ENCODE measurements at places on chromosomes 16 and 17.

DNA sequence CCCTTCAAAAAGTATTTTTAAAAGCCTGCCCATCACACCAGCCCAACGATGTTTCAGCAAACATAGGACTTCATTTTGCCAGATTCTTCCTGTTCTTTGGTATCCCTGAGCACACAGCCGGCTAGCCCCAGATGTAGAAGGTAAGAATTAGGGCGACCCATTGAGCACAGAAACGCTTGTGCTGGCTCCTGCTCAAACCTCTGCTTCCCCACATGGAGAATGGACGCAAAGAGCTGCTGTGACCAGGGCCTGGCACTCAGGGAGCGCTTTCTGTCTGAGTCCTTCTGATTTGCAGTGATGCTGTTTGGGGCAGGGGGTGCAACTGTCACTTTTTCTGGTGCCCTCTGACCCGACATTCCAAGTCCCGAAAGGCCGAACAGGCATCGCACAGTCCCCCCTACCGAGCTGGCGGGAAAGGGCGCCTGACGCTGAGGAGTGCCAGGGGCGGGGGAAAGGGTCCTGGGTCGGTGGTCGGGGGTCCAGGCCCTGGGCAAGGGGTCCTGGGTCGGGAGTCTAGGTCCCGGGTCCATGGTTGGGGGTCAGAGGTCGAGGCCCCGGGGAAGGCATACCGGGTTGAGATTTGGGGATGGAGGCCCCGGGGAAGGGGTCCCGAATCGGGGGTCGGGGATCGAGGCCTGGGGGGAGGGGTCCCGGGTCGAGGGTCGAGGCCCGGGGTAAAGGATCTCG, 930 bp downstream of the CHMP1A start:
- peaks cover 24% of the 10 kb centered on the region for H3K4me1 ChIP-seq
- peak overlapping the region; percentile 84 for H3K4me3 ChIP-seq
- peaks cover 23% of the 10 kb centered on the region for H3K36me3 ChIP-seq

- peak overlapping the region; percentile 64 for H3K27ac ChIP-seq
- no peaks in the 10 kb centered on the region for H3K27me3 ChIP-seq
- peaks cover 49% of the 10 kb centered on the region for H3K4me1 ChIP-seq
- H3K36me3 ChIP-seq = peaks cover 9% of the 10 kb centered on the region
- peak overlapping the region; percentile 50 for H3K4me3 ChIP-seq
Measured at GRCh38 chr17:2943981-2944380, 119.4 kb downstream of the OR1D5 start.

DNA sequence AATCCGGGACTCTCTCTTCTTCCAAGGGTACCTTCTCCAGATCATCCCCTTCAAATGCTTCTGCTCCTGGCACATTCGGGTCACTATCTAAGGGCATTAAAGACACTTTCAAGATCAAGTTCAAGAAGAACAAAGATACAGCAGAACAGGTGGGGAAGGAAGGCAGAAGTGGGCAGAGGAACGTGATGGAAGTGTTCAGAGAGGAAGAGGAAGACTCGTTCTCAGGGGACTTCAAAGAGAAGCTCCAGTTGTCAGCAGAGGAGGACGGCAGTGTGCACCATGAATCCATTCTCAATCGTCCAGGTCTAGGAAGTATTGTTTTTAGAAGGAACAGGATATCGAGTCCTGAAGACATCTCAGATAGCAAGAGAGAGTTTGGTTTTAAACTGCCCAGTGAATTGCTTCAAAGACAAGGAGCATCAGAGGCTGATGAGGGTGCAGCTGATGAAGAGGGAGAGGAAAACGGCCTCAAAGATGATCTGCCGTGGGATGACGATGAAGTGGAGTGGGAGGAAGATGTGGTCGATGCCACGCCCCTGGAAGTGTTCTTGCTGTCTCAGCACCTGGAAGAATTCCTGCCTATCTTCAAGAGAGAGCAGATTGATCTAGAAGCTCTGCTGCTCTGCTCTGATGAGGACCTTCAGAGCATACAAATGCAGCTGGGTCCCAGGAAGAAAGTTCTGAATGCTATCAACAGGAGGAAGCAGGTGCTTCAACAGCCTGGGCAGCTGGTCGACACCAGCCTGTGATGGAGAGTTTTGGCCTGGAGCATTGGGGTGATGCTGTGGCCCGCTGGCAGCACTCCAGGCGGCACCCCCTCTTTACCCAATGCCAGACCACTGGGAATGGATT, 16.8 kb downstream of the ANKS4B start:
- no peak for DNase-seq
- H3K36me3 ChIP-seq = no peaks in the 10 kb centered on the region
- H3K27me3 ChIP-seq = peaks cover 61% of the 10 kb centered on the region
- no peak overlapping the region for H3K4me3 ChIP-seq
- no peaks in the 10 kb centered on the region for H3K4me1 ChIP-seq
- no peak overlapping the region for H3K27ac ChIP-seq

GRCh38 chr16:30523768-30524574, 2.4 kb downstream of the ZNF768 start:
- no peaks in the 10 kb centered on the region for H3K27me3 ChIP-seq
- H3K27ac ChIP-seq = peak overlapping the region; percentile 38
- peaks cover 33% of the 10 kb centered on the region for H3K4me1 ChIP-seq
- H3K4me3 ChIP-seq = no peak overlapping the region

GRCh38 chr16:23670137-23670776, 8.4 kb upstream of the PLK1 start:
- no peak overlapping the region for H3K27ac ChIP-seq
- no peak overlapping the region for H3K4me3 ChIP-seq
- H3K27me3 ChIP-seq = no peaks in the 10 kb centered on the region
- H3K4me1 ChIP-seq = no peaks in the 10 kb centered on the region

DNA sequence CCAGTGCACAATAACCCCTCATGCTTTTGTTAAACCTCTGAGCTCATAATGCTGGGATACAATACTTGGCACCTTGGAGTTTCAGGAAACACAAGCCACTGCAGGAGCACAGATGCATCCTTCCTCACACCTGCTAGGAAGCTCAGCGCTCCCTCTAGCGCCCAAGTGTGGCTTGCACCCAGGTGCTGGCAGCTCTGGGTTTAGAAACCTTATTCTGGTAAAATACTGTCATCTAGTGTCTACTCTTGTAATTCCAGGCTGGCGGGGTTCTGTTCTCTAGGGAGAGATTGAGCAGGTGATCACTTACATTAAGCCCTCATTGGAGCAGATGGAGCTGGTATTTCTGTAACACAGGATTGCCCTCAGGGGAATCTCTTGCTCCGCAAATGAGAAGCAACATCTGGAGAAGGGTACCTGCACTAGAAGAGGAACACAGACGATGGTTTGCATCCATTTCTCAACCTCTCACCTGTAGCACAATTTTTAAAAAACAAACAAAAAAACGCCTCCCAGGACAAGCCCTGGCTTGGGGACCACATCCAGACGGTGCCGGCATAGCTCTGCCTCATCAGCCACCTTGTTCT, 1.5 kb downstream of the CCL1 start:
- DNase-seq = peak; percentile 34
- no peaks in the 10 kb centered on the region for H3K4me1 ChIP-seq
- H3K36me3 ChIP-seq = no peaks in the 10 kb centered on the region
- H3K27ac ChIP-seq = no peak overlapping the region
- peaks cover 28% of the 10 kb centered on the region for H3K27me3 ChIP-seq

- H3K4me1 ChIP-seq = peaks cover 5% of the 10 kb centered on the region
- H3K4me3 ChIP-seq = no peak overlapping the region
- H3K27me3 ChIP-seq = no peaks in the 10 kb centered on the region
Measured at GRCh38 chr16:87560428-87561199, 41.7 kb upstream of the JPH3 start.

DNA sequence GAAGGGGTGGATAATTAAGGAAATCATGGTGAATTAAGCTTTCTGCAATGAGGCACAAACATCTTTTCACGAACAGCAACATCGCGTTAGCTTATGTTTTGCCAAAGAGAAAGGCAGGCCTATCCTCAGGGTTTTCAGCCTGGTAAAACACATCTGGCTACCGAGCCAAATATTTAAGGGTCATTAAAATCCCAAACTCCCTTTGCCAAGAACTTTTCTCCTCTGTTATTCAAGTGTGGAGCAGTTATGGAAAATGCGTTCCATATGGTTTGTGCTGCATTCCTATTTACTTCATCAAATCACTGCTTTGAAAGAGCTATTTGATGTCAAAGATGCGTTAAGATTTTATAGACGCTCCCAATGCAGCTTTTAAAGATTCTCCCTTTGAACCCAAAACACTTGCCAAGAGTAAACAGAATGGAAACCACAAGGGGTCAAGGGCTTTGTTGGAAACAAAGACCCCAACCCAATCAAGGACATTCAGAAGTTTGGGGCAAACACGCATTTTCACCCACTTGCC, 308.3 kb upstream of the CDH5 start:
- no peaks in the 10 kb centered on the region for H3K4me1 ChIP-seq
- DNase-seq = no peak
- no peak overlapping the region for H3K4me3 ChIP-seq

DNA sequence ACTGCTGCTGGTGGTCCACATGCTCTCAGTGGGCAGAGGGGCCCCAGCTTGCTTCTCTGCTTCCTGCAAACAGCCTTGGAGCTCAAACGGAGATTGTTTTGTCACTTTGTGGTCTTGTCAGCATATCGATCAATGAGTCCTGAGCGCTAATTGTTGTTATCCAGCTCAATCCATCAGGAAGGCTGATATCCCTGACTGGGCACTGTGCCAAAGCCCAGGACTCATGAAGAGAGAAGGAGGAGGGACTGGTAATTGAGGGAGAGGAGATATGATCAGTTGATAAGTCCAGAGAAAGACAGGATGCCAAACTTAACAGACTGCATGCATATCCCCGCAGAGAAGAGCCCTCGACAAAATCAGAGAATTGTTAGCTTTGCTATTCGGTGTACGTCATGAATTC, 58.6 kb upstream of the DNAH9 start:
- DNase-seq = no peak
- H3K36me3 ChIP-seq = no peaks in the 10 kb centered on the region
- H3K4me1 ChIP-seq = no peaks in the 10 kb centered on the region
- H3K4me3 ChIP-seq = no peak overlapping the region
- H3K27ac ChIP-seq = no peak overlapping the region
- H3K27me3 ChIP-seq = no peaks in the 10 kb centered on the region

DNA sequence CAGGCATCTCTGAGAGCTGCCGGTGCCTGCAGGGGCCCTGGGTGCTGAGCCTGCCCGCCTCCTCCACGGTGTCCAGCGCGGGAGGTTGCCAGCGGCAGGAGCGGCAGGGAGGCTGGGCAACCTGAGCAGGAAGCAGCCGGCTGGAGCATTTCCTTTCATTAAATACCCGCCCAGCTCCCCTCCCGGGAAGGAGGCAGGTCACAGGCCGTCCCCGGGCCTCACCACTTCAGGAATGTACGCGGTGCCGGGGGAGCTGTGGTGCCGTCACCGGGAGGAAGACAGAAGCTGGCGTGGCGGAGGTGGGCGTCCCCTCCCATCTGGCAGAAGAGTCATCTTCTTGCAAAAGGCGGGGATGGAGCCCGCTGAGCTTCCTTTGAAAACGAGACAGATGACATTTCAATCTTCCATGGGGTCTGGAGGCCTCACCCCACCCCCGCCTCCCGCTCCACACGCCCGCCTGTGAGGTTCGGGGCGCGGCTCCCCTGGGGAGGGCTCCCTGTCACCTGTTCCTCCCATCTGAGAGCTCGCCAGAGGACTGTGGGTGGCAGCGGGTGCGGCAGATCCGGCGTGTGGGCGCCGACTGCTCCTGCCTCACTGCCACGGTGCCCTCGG, 16.0 kb downstream of the SOX8 start:
- H3K4me1 ChIP-seq = peaks cover 32% of the 10 kb centered on the region
- H3K4me3 ChIP-seq = peak overlapping the region; percentile 80
- peak; percentile 41 for DNase-seq

GRCh38 chr16:57632568-57632967, 4.1 kb downstream of the ADGRG1 start:
- H3K27me3 ChIP-seq = no peaks in the 10 kb centered on the region
- DNase-seq = no peak
- no peak overlapping the region for H3K27ac ChIP-seq
- no peak overlapping the region for H3K4me3 ChIP-seq
- H3K36me3 ChIP-seq = no peaks in the 10 kb centered on the region
- H3K4me1 ChIP-seq = peaks cover 39% of the 10 kb centered on the region

GRCh38 chr16:4745274-4745569, 10.9 kb downstream of the DNAAF8 start:
- DNase-seq = no peak
- H3K27ac ChIP-seq = no peak overlapping the region
- peaks cover 21% of the 10 kb centered on the region for H3K4me1 ChIP-seq
- no peaks in the 10 kb centered on the region for H3K27me3 ChIP-seq
- H3K36me3 ChIP-seq = no peaks in the 10 kb centered on the region

- no peak overlapping the region for H3K4me3 ChIP-seq
- no peaks in the 10 kb centered on the region for H3K27me3 ChIP-seq
- H3K36me3 ChIP-seq = peaks cover 56% of the 10 kb centered on the region
Measured at GRCh38 chr17:49616086-49616485, 40.4 kb downstream of the NXPH3 start.

- H3K4me3 ChIP-seq = no peak overlapping the region
- H3K27ac ChIP-seq = no peak overlapping the region
- H3K27me3 ChIP-seq = no peaks in the 10 kb centered on the region
- peaks cover 12% of the 10 kb centered on the region for H3K4me1 ChIP-seq
Measured at GRCh38 chr16:2716948-2717347, 3.1 kb downstream of the PRSS27 start.

DNA sequence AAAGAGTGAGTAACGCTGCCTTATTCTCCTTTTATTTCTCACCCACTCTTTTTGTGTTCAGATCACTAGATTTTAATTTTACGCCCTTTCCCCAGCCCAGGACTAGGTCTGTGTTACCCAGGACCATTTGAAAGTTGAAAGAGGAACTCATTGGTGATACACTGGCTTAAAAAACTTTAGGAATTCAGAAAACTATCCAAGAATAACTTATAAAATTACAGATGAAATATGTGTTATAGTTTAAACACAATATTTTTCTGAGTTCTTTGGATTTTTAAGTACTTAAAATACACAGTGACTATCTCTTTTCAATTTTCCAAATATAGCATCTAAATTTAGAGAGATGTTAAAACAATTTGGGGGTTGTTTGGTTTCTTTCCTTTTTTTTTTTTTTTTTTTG, 385.2 kb downstream of the CDH13 start:
- H3K27me3 ChIP-seq = peaks cover 29% of the 10 kb centered on the region
- no peak overlapping the region for H3K27ac ChIP-seq
- no peak overlapping the region for H3K4me3 ChIP-seq
- no peaks in the 10 kb centered on the region for H3K36me3 ChIP-seq

- H3K36me3 ChIP-seq = peaks cover 28% of the 10 kb centered on the region
- peaks cover 34% of the 10 kb centered on the region for H3K27me3 ChIP-seq
- no peak for DNase-seq
Measured at GRCh38 chr17:77280304-77281121, 139.7 kb downstream of the SEC14L1 start.
